Mesothelial cell of epicardium (in vitro differentiated cells): ENCODE measurements at places on chromosomes 16 and 17. TPM values are rescaled to one million over a fixed set of nuclear protein-coding genes. Genes with fewer than 3 reads are reported as not detected.
A peak's percentile ranks its signal among the peaks of the same experiment; 100 is the strongest.

DNA sequence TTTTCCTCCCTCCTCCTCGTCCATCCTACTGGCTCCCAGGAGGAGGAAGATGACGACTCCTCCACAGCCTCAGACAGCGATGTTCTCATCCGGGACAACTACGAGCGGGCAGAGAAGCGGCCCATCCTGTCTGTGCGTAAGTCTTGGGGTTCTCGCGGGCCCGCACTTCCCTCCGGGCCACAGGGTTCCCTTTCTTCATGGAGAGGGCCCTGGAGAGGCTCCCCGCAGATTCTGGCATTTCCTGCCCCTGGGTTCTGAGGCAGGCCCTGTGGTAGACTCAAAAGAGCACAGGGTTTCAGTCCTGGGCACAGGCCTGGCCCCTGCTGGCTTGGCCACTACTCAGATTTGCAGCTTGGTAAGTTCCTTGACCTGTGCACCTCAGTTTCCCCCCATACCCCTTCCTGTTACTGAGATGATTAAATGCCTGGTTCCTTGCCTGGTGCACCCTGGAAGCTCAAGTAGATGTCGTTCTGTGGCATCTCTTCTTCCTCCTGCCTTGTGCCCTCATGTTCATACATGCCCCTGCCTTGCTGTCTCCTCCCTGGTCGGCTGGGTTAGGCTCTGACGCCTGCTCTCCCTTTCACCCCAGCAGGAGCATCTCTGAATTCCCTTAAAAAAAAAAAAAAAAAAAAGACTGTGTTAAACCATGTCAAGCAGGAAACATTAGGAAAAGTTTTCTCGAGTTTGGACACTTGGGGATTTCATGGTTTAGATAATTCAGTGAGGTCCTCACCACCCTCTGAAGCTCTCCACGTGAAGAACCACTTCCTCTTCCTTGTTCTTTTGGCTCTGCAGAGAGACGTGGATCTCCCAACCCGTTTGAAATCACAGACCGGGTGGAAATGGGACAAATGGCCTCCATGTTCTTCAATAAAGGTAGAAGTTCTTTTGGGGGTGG lies 14.3 kb upstream of the NAT9 start:
- H3K4me3 ChIP-seq = no peak overlapping the region
- no peaks in the 10 kb centered on the region for H3K27me3 ChIP-seq
- DNase-seq = no peak
- peaks cover 13% of the 10 kb centered on the region for H3K4me1 ChIP-seq

Gene OTOP3
- not detected in 3 replicates for total RNA-seq

GRCh38 chr17:67157732-67158639 lies 87.0 kb downstream of the HELZ start:
- no peak for DNase-seq
- H3K4me3 ChIP-seq = no peak overlapping the region
- H3K36me3 ChIP-seq = peaks cover 28% of the 10 kb centered on the region
- H3K4me1 ChIP-seq = peaks cover 8% of the 10 kb centered on the region
- no peaks in the 10 kb centered on the region for H3K27me3 ChIP-seq
- H3K27ac ChIP-seq = peak overlapping the region; percentile 28

DNA sequence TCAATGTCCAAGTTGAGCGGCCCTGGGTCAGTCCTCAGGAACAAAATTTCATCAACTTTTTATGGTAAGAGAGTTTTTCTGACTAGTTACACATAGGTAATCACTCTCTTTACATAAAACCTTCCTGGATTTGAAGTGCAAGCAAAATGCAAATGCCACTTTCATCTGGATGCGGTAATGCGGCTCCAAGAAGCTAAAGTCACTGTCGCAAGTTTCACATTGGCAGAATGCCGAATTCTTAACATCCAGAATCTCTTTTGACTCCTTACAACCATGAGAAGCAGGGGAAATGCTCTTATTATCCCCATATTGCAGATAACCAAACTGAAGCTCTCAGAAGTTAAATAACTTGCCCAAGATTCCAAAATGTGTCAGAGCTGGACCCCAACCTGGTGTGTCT lies 30.0 kb downstream of the MRPS23 start:
- H3K4me1 ChIP-seq = peaks cover 14% of the 10 kb centered on the region
- no peak overlapping the region for H3K27ac ChIP-seq
- no peak overlapping the region for H3K4me3 ChIP-seq
- H3K27me3 ChIP-seq = peaks cover 28% of the 10 kb centered on the region
- no peak for DNase-seq

GRCh38 chr16:75758215-75758614 lies 31.9 kb upstream of the CPHXL start:
- no peak overlapping the region for H3K4me3 ChIP-seq
- no peaks in the 10 kb centered on the region for H3K36me3 ChIP-seq
- peaks cover 27% of the 10 kb centered on the region for H3K27me3 ChIP-seq
- no peaks in the 10 kb centered on the region for H3K4me1 ChIP-seq

Gene GCGR
- total RNA-seq = 0.18 to 0.74 TPM (median 0.66 TPM) in 3 replicates

- no peak for DNase-seq
- H3K36me3 ChIP-seq = peaks cover 10% of the 10 kb centered on the region
- no peaks in the 10 kb centered on the region for H3K27me3 ChIP-seq
- no peak overlapping the region for H3K4me3 ChIP-seq
Measured at GRCh38 chr17:67836205-67836987, 11.1 kb downstream of the BPTF start.

GRCh38 chr17:27257031-27257357 lies 36.9 kb upstream of the WSB1 start:
- peaks cover 15% of the 10 kb centered on the region for H3K27me3 ChIP-seq
- no peak overlapping the region for H3K4me3 ChIP-seq
- no peaks in the 10 kb centered on the region for H3K4me1 ChIP-seq
- no peaks in the 10 kb centered on the region for H3K36me3 ChIP-seq

Gene PIRT
- total RNA-seq = not detected in 3 replicates

GRCh38 chr17:70271672-70272071 lies 102.3 kb downstream of the KCNJ2 start:
- H3K4me1 ChIP-seq = peaks cover 15% of the 10 kb centered on the region
- H3K27me3 ChIP-seq = no peaks in the 10 kb centered on the region
- DNase-seq = no peak
- H3K4me3 ChIP-seq = no peak overlapping the region
